ENCODE measurements at places on chromosomes 11 and 22. TPM values are rescaled to one million over a fixed set of nuclear protein-coding genes. Genes with fewer than 3 reads are reported as not detected.

TRIM48 gene
- not detected for total RNA-seq

GRCh38 chr11:94150704-94151685 lies 22.4 kb downstream of the PANX1 start:
- DNase-seq = no peak

DNA sequence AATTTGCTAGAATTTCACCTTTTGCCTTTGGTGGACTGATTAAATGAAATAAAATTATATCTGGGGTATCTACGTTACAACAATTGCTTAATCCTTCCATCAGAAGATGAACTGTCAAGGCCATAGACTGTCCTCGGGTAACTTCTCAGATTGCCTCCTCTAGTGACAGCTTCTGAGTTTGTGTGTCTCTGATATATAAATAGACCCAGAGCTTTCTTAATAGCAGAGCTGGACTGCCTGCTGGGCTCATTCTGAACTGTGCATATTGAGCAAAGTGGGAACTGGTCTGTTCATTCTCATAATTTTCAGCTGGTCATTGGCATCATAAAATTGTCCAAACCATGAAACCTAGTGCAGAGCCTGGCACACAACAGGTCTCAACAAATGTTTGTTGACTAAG lies 99.1 kb upstream of the GRAMD1B start:
- DNase-seq = no peak

GRCh38 chr11:86720546-86720945 lies 48.1 kb upstream of the ME3 start:
- DNase-seq = no peak

CRKL gene
- 107 TPM for total RNA-seq

- no peak for DNase-seq
Measured at GRCh38 chr11:72629266-72629665, 45.0 kb downstream of the PDE2A start.

GP1BB gene
- 4.8 TPM for total RNA-seq

OR52L1 gene
- not detected for total RNA-seq

GRCh38 chr22:36027935-36028645 lies 534 bp downstream of the RBFOX2 start:
- DNase-seq = peak; percentile 12

DNA sequence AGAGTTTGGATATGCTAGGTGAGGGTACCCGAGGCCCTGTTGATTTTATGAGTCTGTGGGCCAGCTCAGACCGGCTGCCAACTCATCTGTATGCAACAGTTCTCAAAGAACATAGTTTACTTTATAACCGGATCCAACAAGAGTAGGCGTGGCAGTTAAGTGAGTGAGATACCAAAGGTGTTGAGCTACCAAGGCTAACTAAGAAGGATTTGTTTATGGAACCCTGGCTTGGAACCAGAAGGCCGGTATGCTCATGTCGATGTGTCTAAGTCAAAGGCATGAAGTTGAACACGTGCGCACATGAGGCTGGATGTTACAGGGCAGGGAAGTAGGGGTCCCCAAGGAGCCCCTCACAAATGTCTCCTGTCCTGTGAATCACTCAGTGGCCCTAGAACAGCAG lies at the start of gene KCNJ1:
KCNJ1 (minus strand) TSS at position 20 of the 400 bp plus-strand sequence. CDS start 27,053 bp downstream, outside the sequence.
- no peak for DNase-seq

TTC38 gene
- total RNA-seq = 34.8 TPM

DNA sequence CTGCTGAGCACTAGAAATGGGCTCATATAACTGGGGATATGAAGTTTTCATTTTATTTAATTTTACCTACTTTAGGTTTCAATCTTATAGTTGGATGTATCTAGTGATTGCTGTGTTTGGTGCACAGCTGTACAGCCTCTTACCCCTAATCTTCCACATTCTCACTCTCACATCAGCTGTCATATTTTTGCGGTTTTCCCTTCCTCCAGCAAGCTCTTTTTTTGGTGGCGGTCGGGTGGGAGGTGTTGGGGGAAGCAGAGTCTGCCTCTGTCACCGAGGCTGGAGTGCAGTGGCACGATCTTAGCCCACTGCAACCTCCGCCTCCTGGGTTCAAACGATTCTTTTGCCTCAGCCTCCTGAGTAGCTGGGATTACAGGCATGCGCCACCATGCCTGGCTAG lies 445.1 kb upstream of the ISX start:
- DNase-seq = no peak

LRRC10B gene
- 2.8 TPM for total RNA-seq

TRPT1 gene
- total RNA-seq = 43.2 TPM

- peak; percentile 39 for DNase-seq
Measured at GRCh38 chr11:104254347-104254746, 90.4 kb upstream of the PDGFD start.

C11orf91 gene
- 0.57 TPM for total RNA-seq

DNA sequence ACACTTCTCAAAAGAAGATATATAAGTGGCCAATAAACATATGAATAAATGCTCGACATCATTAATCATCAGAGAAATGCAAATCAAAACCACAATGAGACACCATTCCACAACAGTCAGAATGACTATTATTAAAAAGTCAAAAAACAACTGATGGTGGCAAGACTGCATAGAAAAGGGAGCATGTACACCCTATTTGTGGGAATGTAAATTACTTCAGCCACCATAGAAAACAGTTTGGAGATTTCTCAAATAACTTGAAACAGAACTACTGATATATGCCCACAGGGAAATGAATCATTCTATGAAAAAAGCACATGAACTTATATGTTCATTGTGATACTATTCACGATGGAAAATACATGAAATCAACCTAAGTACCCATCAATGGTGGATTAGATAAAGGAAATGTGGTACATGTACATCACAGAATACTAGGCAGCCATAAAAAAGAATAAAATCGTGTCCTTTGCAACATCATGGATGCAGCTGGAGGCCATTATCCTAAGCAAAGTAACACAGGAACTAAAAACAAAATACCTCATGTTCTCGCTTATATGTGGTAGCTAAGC lies 42.4 kb downstream of the GLYATL2 start:
- DNase-seq = no peak

RBM4 gene
- 269 TPM for total RNA-seq

DNA sequence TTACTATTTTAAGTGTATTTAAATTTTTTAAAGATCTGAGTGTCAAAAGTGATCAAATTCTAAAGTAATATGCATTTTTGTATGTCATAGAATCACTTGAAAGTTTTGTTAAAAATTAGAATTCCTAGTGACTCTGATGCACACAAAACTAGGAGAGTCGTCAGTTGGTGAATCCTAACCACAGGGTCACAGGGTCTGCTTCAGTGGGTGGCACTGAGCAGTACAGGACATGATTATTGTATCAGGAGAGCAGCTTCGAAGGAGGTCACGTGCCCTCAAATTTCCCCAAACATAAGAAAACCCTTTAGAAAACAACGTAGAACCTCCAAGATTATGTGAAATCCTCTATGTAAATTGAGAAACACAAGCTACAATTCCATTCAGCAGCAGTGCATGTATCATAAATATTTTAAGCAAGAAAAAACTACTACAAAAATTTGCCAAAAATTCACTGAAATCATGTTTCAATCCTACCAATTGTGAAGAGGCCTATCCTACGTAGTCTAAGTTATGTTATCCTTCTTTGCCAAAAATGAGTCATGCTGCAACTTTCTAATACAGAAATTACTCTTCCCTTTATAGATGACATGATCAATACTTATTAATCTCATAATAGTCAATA lies 323.6 kb downstream of the AASDHPPT start:
- DNase-seq = no peak

- DNase-seq = no peak
Measured at GRCh38 chr11:104324276-104324675, 160.3 kb upstream of the PDGFD start.

CD3D gene
- total RNA-seq = not detected

All from neural crest cell (in vitro differentiated cells).